ENCODE measurements at places on chromosomes 6 and 20.

- DNase-seq, result no peak
Observed at GRCh38 chr20:1702855-1703254, 45.3 kb upstream of the SIRPG start.

GRCh38 chr6:116370760-116371119 lies at the start of gene DSE:
DSE (plus strand) TSS chr6:116370947; CDS start chr6:116399251, 28,304 bp downstream.
- peak; percentile 47 for DNase-seq

- no peak for DNase-seq
Observed at GRCh38 chr6:99366852-99367251, 17.4 kb upstream of the FAXC start.

GRCh38 chr6:19753826-19754225 lies 83.3 kb upstream of the ID4 start:
- no peak for DNase-seq

DNA sequence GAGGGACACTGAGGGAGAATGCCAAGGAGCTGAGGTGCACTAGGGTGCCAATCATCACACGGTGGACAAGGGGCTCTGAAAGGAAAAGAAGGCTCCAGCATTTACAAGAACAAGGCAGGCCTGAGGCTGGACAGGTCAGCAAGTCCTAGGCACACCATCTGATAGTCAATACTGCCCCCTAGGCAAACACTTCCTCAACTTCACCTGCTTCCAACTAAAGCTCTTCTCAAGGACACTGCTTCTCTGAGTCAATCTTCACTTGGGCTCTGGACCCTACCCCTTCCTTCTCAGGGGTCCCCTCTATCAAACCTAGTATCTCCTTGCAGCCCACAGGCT lies 37.7 kb upstream of the SLC4A11 start:
- no peak for DNase-seq

- no peak for DNase-seq
Observed at GRCh38 chr6:107862383-107862782, 38.3 kb upstream of the SCML4 start.

GRCh38 chr6:83770910-83771309 lies 62.0 kb upstream of the SNAP91 start:
- no peak for DNase-seq

DNA sequence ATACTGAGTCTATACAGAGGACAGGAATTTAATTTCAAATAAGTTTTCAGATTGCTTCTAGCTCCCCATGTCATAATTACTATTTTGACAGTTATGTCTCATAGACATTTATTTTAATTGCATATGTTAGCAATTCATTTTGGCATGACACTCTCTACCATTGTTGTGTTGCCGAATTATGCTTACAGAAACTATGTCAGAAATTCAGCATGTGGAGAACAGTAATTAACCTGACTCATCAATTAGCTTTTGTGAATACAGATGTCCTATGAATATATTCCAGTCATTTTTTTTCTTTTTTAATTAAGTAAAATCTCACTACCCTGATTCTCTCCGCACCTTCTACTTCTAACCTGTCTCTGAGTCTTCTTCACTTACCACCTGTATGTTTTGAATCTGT lies 105.1 kb downstream of the NKAIN2 start:
- no peak for DNase-seq

DNA sequence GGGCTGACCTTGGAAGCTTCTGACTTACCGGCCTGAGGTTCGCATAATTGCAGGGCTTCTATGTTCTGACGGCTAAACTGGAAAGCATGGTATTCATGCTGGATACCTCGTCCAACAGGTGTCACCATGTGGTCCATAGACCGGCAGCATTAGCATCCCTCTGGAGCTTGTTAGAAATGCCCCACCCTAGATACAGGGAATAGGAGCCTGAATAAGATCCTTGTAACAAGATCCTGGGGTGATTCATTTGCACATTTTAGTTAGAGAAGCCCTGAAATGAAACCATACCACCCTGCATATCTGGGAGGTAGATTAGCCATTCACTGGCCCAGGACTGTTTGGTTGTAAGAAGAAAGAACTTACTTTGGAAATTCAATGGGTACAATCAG lies 77.7 kb downstream of the TMEM170B start:
- no peak for DNase-seq

DNA sequence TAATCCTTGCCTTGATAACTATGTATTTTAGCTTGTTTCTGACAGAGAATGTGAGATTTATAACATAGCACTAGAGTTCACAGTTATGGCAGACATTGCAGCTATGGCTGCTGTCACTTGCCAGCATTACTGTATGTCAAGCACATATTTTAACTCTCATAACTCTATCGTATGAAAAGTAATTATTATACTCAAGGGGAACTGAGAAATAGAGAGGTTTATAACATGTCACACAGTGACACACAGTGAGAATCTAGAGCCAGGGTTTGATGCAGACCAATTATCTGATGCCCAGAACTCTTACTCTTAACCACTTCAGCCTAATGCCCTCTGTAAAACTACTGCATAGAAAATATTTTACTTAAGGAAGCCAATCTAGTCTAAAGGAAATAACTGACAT lies 1012.4 kb downstream of the GRIK2 start:
- DNase-seq, result no peak

DNA sequence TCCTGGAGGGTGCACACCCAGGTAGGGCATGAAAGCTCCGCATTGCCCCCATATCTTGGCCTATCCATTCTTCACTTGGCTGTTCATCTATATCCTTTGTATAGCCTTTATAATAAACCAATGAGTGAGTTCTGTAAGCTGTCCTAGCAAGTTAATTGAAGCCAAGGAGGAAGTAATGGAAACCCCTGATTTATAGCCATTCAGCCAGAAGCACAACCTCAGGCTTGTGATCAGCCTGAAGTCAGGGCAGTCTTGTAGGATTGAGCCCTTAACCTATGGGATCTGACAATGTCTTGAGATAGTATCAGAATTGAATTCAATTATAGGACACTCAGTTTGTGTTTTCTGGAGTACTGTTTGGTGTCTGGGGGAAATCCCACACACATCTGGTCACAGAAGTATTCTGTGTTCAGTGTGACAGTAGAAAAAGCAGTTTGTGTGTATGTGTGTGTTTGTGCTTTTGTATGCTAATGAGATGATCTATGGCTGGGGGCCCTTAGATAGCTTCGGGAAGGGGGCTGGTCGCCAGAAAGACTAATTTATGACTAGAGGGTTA lies 5.7 kb downstream of the NT5E start:
- DNase-seq, result no peak

DNA sequence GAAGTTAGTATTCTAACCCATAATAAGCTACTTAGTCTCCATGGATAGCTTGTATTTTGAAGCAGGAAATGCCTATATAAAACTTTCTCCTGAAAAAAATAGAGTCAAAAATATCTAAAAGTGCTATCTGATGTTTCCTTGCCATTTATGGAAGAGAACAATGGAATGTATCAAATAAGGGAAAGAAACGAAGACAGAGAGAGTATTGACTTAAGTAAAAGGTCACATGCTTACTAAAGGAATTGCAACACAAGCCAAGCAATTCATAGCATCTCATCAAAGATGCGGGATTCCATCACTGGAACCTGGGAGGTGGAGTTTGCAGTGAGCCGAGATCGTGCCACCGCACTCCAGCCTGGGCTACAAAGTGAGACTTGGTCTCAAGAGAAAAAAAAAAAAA lies 112.9 kb upstream of the DTNBP1 start:
- DNase-seq, result no peak

DNA sequence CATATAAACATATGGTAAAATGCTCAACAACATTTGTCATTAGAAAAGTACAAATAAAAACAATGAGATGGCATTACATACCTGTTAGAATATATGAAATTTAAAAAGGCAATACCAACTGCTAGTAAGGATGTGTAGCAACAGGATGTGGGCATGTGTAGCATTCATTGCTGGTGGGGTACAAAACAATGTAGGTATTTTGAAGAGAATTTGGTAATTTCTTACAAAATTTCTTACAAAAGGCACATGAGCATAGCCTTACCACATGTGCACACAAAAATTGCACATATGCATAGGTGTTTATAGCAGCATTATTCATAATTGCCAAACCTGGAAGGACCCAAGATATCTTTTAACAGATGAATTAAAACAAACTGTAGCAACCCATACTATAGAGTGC lies 1355.1 kb upstream of the CITED2 start:
- no peak for DNase-seq

DNA sequence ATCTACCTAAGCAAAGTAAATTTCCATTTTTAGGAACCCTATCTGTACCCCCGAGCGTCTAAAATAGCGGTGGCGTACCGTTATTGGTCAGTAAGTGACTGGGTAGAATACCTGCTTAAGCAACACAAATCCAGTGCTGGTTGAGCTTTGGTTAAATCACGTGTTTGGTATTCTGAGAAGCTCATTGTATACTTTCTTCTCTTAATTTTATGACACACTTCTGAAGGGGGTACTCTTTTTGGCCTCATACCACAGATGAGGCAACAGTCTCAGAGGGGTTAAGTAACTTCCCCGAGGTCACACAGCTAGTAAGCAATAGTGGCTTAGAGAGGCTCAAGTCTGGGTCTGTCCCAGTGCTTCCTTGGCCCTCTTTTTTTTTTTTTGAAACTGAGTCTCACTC lies 151.2 kb downstream of the TFAP2C start:
- no peak for DNase-seq

DNA sequence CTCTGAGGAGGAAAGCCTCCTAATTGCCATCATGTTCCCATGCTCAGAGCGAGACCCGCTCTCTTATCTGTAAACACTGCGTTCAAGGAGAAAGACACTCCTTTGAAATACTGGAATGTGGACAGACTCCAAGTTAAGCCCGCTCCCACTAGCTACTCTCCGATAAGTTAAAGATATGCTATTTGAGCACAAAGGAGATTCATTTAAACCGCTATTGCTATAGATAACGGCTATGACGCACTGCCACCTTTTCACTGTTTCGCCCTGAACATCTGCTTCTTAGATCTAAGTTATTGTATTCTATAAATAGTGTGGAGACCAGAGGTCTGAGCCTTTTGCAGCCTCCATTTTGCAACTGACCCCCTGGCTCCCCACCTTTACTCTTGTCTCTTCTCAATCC lies 82.3 kb downstream of the GPX5 start:
- no peak for DNase-seq

DNA sequence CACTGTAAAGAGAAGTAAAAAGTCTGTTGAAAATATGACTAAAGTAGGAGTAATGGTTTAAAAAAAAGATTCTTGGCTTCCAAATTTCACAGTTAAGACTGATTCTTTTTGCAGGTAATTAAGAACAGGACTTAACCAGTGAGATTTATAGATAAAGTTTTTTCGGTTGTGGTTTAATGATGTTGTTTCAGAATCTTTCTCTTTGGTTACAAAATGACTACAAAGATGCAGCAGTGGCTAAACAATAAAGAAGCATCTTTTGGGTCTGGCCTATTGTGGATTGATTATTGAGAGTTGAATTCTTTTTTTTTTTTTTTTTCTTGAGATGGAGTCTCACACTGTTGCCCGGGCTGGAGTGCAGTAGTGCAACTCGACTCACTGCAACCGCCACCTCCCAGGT lies 109.7 kb downstream of the AKAP7 start:
- no peak for DNase-seq

GRCh38 chr20:57207251-57207650 lies 59.2 kb downstream of the BMP7 start:
- DNase-seq, result no peak

DNA sequence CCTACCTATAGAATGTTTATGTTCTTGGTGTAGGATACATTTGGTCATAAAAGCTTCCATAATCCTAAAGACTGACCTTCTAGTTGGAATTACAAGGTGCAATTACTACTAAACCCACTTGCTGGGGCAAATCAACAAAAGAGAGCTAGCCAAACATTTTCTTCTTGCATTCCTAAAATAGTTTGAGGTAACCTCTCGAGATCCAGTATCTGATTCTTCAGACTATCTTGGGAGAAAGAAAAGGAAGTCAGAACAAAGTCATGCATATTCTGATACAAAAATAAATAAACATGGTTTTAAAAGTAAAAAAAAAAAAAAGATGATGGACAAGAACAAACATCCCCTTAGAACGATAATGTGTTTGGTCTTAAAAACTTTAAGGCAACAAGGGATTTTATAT lies 294.2 kb upstream of the RSPO3 start:
- DNase-seq, result no peak

- DNase-seq, result no peak
Observed at GRCh38 chr20:42130810-42131596, 512.8 kb upstream of the CHD6 start.

DNA sequence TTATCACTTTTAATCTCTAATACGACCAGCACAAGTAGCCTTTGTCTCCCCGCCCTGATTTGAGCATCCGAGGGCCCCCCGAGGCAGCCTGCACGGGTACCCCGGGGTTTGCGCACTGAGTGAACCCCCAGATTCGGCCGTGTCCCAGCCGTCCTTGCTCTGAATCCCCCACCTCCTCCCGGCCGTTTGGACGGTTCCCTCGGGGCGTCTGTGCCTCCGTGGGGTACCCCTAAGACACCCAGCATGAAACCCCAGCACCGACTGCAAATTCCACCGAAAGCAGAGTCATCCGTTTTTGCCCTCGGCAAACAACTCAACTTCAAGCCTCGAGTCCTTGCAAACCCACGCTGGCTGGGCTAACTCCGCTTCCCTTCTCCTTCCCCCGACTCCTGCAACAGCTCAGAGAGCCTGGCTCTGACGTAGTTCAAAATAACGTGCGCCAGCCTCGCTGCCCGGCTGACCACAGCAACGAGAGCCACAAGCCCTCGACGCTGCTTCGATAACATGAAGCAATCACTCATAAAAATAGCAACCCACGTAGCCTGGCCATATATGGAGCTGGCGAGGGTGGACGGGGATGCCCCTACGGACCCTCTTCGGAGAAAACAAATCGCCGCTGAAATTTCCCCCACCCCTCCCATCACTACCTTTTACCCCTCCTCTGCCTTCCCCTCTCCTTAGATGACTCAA lies 764 bp upstream of the SNAP25 start:
- DNase-seq, result peak; percentile 29

- DNase-seq, result no peak
Observed at GRCh38 chr6:118632359-118632758, 19.0 kb downstream of the CEP85L start.

DNA sequence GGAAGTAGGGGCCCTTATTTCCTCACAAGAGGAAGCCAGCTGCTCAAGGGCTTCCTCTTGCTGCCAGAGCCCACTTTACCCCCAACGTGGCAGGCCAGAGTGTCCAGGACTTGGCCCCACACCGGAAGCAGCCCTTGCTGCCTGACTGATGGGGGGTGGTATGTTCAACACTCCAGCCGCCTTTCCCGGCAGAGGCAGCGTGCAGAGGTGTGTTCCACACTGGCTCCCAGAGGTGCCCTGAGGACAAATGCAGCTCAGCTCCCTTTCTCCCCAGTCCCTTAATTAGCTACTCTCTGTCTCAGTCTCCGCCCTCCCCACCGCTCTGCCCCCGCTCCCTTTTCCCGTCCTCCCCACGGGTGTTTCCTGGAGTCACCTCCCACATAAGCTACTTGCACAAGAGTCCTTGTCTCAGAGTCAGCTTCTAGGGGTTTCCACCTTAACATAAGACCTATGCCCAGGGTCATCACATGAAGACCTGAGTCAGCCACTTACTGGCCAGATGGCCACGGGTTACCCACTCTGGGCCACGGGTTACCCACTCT lies 61.7 kb upstream of the SHLD1 start:
- DNase-seq, result no peak

DNA sequence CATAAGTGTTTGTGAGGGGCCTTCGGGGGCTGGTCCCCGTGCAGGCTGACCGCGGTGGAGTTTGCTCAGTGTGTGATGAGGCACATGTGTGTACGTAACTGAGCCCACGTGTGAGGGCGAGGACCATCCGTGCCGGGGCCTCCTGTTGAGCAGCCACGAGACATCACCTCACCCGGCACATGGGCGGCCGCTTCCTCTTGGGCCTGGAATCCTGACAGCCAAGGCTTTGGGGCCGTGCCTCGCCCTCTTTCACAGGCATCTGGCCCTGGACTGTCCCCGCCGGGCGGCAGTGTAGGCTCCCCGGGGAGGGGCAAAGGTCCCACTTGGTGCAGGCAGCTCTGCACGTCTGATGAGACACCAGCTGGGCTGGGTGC lies 202.3 kb downstream of the DLL1 start:
- DNase-seq, result no peak

Data from stimulated activated CD8-positive, alpha-beta memory T cell treated with anti-CD3 and anti-CD28 coated beads, Interleukin-15, amount 100 ng/mL, for 48 hours (primary cell).